ENCODE measurements at places on chromosomes 5 and 9.

GRCh38 chr5:6606884-6607558 is 25.8 kb downstream of the NSUN2 start:
- no peak for DNase-seq

DNA sequence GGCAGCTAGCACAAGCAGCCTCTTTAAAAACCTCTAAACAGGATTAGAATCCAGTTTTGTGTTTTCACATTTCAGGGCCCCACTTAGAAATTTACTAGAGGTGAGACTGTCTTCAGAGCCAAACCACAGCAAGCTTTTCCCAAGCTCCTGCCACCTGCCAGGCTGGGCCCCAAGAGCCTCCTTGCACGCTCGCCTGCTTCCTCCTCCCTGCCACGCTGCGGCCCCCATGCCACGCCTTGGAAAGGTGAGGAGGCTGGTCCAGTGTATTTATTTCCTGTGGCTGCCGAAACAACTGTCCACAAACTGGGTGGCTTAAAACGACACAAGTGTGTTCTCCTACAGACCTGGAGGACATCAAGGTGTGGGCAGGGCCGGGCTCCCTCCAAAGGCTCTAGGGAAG is 43.4 kb downstream of the NKX2-5 start:
- no peak for DNase-seq

DNA sequence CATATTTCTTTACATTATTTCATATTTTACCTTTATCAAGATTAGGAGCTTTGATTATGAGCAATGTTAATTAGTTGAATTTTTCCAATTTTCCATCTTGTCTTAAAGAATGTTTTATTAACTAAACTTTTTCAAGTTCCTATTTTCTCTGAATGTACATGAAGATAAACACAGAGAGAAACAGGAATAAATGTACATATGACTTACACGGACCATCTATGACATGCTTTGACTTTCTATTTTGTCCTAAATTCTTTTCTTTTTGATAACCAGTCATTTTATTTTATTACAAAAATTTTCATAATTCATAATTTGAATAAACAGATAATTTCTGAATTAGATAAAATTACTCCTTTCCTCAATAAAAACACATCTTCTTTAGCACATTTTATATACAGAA is 1038.8 kb upstream of the ARRDC3 start:
- no peak for DNase-seq

DNA sequence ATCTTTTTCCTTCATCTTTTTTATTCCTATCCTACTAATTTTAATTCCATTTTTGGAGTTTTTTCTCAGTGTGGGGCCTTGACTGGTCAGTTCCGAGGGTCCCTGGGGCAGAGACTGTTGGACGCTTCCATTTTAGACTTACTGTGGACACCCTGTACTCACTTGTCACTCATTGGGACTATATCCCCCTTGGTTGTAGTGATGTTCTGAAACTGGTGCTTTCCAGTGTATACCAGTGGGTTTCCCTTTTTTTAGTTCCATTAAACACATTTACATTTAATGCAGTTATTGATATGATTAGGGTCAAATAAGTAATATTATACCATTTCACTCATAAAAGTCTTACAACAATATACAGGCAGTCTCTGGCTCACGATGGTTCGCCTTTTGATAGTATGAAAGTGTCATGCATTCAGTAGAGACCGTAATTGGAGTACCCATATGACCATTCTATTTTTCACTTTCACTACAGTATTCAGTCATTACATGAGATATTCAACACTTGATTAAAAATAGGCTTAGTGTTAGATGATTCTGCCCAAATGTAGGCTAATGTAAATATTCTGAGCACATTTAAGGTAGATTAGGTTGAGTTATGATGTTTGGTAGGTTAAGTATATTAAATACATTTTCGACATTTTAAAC is 46.0 kb downstream of the CNOT6 start:
- no peak for DNase-seq

- DNase-seq, result no peak
Observed at GRCh38 chr9:119126040-119126439, 243.2 kb downstream of the BRINP1 start.

- DNase-seq, result no peak
Observed at GRCh38 chr5:160843240-160843639, 8.8 kb downstream of the ATP10B start.

GRCh38 chr9:110846215-110846614 is 177.6 kb downstream of the MUSK start:
- no peak for DNase-seq

DNA sequence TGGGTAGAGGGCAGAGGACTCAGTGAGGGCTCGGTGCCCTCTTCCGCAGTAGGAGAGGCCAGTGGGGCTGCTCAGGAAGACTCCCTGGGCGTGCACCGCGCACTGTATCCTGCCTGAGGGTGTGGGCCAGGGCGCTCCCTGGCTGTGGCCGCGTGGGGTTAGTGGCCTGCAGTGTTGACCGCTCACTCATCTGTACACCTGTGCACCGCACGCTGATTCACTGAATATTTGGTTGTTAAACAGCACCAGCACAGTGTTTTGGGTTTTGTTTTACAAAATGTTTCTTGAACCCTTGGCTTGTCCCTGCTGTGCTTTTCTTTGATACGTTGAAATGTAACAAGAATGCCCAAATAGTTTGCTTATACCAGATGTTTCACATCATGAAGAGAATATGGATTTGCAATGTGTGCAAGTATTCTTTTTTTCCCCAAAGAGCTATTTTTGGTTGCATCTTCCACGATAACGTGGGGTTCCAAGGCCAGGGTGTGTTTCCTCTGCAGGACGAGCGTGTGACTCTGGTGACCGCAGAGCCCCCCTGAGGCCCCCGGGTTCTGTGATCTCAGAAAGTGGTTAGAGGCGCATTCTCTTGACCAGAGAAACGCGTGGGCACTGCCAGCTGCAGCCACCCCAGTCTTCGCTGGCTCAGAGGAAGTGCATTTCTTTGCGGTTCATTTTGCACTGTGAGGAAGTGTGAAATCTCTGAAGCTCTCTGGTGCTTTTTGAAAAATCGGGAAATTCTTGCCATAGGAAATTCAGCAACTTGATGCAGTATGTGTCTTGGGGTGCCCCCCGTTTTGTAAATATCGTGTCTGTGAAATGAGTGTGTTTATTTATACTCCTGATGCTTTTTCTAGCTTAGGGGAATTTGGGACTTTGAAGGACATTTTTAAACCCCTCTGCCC is 46.9 kb downstream of the AHRR start:
- DNase-seq, result no peak

DNA sequence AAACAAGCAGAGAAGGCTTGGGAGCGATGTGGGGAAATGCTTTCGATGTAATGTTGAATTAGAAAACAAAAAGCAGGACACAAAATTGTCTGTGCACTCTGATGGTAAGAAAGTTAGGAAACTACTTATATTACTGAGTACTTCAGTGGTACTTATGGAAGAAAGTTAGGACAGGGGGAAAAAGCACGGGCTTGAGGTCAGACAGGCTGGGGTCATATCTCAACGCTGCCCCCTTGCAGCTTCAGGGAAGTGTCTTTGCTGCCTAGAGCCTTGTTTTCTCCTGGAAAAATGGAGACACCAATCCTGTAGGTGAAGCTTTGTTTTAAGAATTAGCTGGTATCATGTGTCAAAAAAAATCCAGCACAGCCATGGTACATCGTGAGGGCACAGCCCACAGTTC is 23.0 kb downstream of the NEURL1B start:
- DNase-seq, result no peak

DNA sequence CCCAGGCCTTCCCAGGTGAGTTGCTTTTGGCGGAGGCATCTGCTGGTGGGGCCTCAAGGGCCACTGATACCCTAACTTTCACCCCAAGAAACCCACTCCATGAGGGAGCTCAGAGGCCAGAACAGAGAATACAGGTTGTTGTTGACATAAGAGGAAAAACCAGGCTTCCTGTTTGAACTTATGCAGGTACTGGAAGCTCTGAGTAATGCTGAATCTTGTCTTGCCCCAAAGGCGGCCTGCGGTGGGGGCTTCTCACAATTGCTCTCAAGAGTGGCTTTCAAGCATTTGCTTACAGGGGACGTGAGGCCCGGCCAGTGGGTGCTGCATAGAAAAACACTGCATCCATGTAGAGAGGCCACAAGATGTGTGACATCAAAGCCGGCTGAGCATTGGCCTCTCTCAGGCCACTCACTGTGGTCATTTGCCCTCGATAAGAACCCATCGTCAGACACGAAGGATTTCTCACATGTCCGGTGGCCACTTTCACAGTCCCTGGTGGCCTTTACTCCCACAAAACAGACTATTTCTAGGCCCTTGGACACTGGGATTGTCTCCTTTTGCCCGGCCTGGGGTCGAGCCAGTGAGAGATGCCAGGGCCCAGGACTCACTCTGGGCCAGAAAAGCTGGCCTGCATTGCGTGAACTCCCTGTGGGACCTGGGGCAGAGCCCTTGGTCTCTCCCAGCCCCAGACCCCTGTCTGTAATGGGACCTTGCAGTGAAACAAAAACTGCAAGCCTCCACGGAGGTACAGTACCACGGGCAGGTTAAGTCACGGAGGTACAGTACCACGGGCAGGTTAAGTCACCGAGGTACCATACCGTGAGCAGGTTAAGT is 34.5 kb upstream of the TCF7 start:
- no peak for DNase-seq

DNA sequence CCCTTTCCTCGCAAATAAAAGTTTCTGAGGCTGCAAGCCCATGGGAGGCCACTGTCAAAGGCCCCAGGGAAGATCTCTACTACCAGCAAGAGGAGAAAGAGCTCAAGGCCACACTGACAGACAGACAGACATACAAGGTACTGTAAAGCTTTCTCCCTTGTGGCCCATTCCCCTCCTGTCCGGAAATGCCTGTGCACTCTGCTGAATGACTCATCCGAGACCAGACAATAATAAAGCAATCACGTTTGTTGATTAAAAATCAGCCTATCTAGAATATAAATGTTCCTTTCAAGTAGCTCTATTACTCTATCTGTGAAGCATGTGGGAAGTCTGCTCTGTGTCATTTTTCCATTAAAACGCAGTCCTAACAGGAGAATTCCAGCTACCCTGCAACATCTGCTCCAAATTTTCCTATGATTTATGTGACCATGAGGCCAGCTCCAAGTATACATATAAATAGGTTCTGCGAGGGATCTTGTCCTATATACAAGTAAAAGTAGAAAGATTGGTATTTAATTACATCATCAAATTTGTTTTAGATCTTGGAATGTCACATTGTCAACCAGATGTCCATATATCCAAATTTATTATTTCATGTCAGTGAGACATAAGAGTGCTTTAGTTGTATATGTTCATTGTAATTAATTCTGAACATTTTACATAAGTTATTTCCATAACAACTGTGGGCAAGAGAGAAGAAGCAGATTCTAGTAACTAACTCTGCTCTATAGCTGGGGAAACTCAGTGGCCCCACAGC is 34.7 kb upstream of the TGFBI start:
- no peak for DNase-seq

Data from NCI-H187 (cell line).